ENCODE measurements at places on chromosomes 7 and 10.

- DNase-seq, result no peak
These were observed 73.0 kb upstream of the IL6 start for GRCh38 chr7:22653951-22654350.

DNA sequence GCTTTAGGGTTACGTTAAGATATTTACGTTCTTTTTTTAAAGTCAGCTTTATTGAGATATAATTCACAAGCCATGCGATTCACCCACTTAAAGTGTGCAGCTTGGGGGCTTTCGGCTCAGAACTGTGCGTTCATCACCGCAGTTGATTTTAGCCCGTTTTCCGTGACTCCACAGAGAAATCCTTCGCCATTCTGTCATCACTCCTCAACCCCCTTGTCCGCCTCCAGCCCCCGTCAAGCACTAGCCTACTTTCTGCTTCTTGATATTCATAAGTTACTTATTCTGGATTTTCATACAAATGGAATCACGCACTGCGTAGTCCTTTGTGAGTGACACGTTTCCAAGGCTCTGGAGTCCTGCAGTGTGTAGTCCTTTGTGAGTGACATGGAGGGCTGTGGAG is 20.4 kb downstream of the FAM20C start:
- no peak for DNase-seq

- DNase-seq, result no peak
These were observed 56.9 kb upstream of the ADGRA1 start for GRCh38 chr10:133030781-133031180.

- no peak for DNase-seq
These were observed 542.4 kb downstream of the ACTR3B start for GRCh38 chr7:153301936-153302335.

DNA sequence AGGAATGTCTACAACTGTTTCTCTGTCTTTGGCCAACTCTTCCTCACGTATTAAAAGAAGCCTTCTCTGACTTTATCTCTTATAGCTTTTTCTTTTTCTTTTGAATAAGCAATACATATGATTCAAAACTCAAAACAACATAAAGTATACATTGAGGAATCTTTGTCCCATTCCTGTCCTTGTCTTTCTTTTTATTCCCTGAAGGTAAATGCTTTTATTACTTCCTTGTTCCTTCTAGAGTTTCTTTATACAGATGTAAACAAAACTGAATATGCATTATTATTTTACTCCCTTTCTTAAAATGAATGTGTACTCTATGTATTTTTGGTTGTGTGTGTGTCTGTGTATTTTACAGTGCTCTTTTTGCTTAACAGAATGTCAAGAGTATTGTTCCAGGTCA is 170.1 kb downstream of the CHN2 start:
- DNase-seq, result no peak

- DNase-seq, result no peak
These were observed 112.2 kb upstream of the GPR26 start for GRCh38 chr10:123553810-123554430.

GRCh38 chr7:106114716-106115383 is 2.7 kb upstream of the SYPL1 start:
- no peak for DNase-seq

DNA sequence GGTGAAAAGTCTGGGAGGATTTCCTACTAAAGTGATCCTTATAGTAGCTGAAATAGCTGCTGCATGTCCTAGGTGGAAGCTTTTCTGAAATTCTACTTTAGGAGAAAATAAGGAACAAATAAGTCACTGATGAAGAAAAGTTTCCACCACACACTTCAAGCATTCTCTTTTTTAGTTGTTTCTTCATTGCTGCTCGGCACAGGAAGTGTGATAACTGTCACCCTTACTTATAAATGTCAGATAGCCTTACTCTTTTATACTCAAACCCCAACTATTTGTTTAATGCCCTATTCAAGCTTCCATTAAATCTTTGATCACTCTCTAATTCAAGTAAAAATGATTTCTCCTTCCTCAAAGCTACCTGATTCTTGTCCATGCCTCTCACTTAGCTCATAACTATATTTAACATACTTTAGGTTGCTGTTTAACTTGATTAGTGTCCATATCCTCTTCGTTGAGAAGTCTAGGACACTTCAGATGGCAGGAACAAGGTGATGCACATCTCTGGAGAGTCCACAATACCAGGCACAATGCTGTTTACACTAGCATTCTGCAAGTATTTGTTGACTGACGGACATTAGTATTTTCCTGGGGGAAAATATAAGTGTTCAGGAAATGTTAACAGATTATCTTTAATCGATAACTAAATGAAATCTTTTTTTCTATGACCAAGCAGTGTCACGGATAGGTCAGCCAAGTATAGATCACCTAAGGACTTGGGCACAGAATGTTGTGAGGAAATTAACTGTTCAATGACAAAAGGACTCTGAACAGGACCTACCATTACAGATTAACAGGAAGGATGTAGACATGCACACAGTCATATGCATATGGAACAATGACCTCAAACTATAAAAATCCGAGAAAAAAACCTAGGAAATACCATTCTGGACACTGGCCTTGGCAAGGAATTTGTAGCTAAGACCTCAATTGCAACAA is 67.4 kb downstream of the ZNF438 start:
- DNase-seq, result no peak

DNA sequence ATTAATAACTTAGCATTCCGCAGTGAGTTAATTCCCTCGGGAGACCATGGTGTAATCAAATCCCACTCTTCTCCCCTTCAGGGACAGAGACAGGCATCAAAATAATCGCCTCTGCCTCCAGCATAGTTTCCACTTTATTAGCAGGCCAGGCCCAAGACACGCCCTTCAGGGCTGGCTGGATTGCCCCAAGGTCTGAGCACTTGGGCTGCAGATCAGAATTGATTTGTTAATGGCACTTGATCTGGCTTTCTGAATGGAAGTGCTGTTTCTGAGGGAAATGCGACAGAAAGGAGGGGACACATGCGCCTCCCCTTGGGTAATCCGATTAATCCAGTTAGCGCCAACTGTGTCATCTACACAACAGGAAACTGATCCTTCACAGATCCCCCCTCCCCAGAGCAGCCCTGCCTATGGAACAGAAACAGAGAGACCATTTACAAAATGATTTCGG is 15.6 kb downstream of the CHAT start:
- no peak for DNase-seq

Measured in activated naive CD8-positive, alpha-beta T cell treated with anti-CD3 and anti-CD28 coated beads, Interleukin-2, amount 50 U/mL, for 16 hours (primary cell).